Central memory CD8-positive, alpha-beta T cell (primary cell): ENCODE measurements at places on chromosomes 12 and 14.

DNA sequence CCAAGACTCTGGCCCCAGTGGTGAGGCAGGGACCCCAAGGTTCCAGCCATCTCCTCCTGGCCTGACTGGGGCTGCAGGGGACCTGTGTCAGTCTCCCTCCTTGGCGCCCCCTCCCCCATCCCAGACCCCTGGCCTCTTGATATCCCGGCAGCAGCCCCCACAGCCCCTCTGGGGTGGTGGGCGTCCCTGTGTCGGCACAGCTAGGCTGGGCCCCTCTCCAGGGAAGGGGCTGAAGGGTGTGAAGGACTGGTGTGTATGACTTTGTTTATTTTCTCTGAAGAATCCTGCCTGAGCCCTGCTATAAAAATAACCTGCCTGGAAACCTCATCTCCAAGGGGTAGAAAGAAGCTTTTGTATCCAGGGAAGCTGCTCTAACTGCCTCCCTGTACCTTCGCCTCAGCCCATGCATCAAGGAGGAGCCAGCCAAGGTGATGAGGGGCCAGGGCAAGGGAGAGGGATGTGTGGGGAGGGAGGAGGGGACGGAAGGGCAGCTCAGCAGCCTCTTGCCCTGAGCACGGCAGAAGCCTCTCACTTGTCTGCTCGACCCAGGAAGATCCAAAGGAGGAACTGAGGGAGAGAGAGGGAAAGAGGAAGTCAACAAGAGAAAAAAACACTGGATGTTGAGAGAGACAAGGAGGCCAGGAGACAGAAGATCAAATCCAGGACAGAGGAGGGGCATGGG lies 25.4 kb upstream of the COL2A1 start:
- peaks cover 13% of the 10 kb centered on the region for H3K27me3 ChIP-seq
- no peak overlapping the region for H3K4me3 ChIP-seq
- DNase-seq = no peak
- H3K4me1 ChIP-seq = no peaks in the 10 kb centered on the region

- H3K4me3 ChIP-seq = peak overlapping the region; percentile 86
- H3K4me1 ChIP-seq = peaks cover 49% of the 10 kb centered on the region
- peaks cover 41% of the 10 kb centered on the region for H3K36me3 ChIP-seq
- no peaks in the 10 kb centered on the region for H3K27me3 ChIP-seq
- peak overlapping the region; percentile 91 for H3K27ac ChIP-seq
- DNase-seq = no peak
These were observed 644 bp downstream of the TSPAN31 start for GRCh38 chr12:57745485-57745881.

DNA sequence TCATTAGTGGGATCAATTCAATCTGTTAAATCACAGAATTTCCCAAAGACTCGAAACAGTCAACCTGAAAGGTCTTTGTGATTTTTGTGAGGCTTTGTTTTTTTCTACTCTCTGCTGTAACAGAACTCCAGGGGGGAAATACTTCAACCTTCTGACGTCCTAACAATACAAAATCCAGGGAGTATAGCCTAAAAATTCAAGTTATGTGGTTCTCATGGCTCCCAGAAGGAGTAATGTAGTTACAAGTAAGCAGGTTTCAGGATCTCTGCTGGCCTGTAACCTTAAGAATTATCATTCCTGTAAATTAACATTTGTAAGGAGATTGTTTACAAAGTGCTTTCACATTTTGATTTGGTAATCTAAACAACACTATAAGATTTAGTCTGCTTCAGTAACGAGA lies 39.9 kb downstream of the VEZT start:
- H3K27me3 ChIP-seq = no peaks in the 10 kb centered on the region
- no peaks in the 10 kb centered on the region for H3K4me1 ChIP-seq
- no peak for DNase-seq
- H3K4me3 ChIP-seq = no peak overlapping the region

- no peak for DNase-seq
- H3K27ac ChIP-seq = no peak overlapping the region
- H3K36me3 ChIP-seq = no peaks in the 10 kb centered on the region
- H3K4me3 ChIP-seq = no peak overlapping the region
- H3K27me3 ChIP-seq = peaks cover 81% of the 10 kb centered on the region
These were observed 217.2 kb upstream of the BMP4 start for GRCh38 chr14:54173802-54174201.

GRCh38 chr12:46752396-46752795 lies 73.4 kb downstream of the SLC38A4 start:
- no peak for DNase-seq
- no peaks in the 10 kb centered on the region for H3K36me3 ChIP-seq
- peaks cover 6% of the 10 kb centered on the region for H3K4me1 ChIP-seq
- H3K4me3 ChIP-seq = no peak overlapping the region
- no peaks in the 10 kb centered on the region for H3K27me3 ChIP-seq
- no peak overlapping the region for H3K27ac ChIP-seq

GRCh38 chr14:93056166-93056839 lies 59.4 kb downstream of the ITPK1 start:
- no peaks in the 10 kb centered on the region for H3K27me3 ChIP-seq
- H3K27ac ChIP-seq = peak overlapping the region; percentile 74
- no peak overlapping the region for H3K4me3 ChIP-seq
- DNase-seq = no peak
- H3K4me1 ChIP-seq = peaks cover 52% of the 10 kb centered on the region
- peaks cover 5% of the 10 kb centered on the region for H3K36me3 ChIP-seq

GRCh38 chr14:99940064-99940463 lies 125.2 kb upstream of the EVL start:
- H3K27me3 ChIP-seq = peaks cover 16% of the 10 kb centered on the region
- DNase-seq = no peak
- no peaks in the 10 kb centered on the region for H3K36me3 ChIP-seq
- no peaks in the 10 kb centered on the region for H3K4me1 ChIP-seq
- no peak overlapping the region for H3K4me3 ChIP-seq
- no peak overlapping the region for H3K27ac ChIP-seq

- peak; percentile 78 for DNase-seq
- H3K27me3 ChIP-seq = no peaks in the 10 kb centered on the region
- H3K4me1 ChIP-seq = peaks cover 66% of the 10 kb centered on the region
- peak within 1 kb of the TSS; percentile 76 for H3K4me3 ChIP-seq
These were observed at the start of gene SH2B3 for GRCh38 chr12:111405859-111406473. Gene SH2B3 (plus strand): TSS chr12:111405923. CDS start chr12:111418146, 12,223 bp downstream.

DNA sequence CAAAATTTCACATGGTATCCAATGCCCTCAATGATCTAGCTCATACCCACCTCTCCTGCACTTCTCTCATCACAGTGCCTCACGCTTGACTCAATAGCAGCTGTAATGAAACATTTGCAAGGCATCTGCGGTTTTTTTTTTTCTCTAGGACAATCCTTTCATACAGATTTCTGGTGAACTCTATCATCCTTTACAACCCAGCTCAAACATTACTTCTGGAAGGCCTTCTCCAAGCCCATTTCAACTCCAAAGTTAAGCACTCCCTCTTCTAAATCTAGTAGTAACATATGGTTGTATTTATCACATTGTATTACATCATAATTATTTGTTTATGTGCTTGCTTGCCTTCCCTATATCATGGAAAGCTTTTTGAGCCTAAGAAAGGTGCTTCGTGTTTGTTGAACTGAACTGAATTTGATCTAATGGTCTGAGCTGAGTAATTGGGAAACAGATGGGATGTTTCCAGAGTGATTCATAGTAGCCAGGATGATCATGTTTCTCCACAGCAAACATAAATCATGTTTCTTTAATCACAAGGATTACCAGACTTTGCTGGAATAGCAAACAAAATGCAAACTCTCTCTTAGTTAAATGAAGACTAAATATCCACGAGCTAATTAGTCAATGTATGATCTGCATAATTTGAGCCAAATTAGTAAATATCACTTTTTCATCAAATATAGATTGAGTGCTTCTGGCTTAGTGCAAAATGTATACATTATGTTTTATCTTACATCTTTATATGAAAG lies 14.3 kb downstream of the CFL2 start:
- H3K4me3 ChIP-seq = no peak overlapping the region
- H3K27ac ChIP-seq = no peak overlapping the region
- no peaks in the 10 kb centered on the region for H3K4me1 ChIP-seq
- no peaks in the 10 kb centered on the region for H3K36me3 ChIP-seq

GRCh38 chr12:46921764-46922133 lies 96.0 kb upstream of the SLC38A4 start:
- no peaks in the 10 kb centered on the region for H3K4me1 ChIP-seq
- H3K36me3 ChIP-seq = no peaks in the 10 kb centered on the region
- no peak overlapping the region for H3K4me3 ChIP-seq
- no peak overlapping the region for H3K27ac ChIP-seq
- H3K27me3 ChIP-seq = peaks cover 18% of the 10 kb centered on the region
- DNase-seq = no peak

GRCh38 chr12:112007945-112008344 lies 5.0 kb downstream of the TMEM116 start:
- peaks cover 40% of the 10 kb centered on the region for H3K4me1 ChIP-seq
- H3K27me3 ChIP-seq = no peaks in the 10 kb centered on the region
- DNase-seq = no peak
- H3K27ac ChIP-seq = no peak overlapping the region
- H3K36me3 ChIP-seq = peaks cover 12% of the 10 kb centered on the region

- no peak overlapping the region for H3K4me3 ChIP-seq
- no peak for DNase-seq
- no peaks in the 10 kb centered on the region for H3K36me3 ChIP-seq
These were observed 348.3 kb downstream of the BMP4 start for GRCh38 chr14:53608369-53608768.
